CD4-positive, alpha-beta T cell treated with Interleukin-2 at 100 ng/mL for 4 hours (primary cell): ENCODE measurements at places on chromosomes 1 and 21.

DNA sequence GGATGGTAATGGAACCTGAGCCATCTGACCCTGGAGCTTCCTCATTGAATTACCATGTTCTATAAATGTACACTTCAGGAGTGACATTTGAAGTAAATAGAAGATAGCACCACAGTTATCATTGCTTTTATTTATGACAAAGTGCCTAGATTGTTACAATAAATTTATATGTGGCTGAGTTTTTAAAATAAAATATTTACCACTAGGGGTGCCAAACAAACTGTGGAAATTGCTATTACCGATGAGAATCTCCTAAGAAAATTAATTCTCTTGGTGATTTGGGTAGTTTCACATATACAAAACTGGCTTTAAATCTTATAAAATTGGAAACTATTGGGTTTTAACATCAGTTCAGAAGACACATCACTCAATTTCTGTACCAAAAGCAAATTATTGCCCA lies 1.4 kb upstream of the TNR start:
- no peak for DNase-seq

- DNase-seq = no peak
These were observed 259.1 kb downstream of the CACNA1E start for GRCh38 chr1:181742426-181742825.

GRCh38 chr1:192133350-192133926 lies 24.8 kb upstream of the RGS18 start:
- no peak for DNase-seq

DNA sequence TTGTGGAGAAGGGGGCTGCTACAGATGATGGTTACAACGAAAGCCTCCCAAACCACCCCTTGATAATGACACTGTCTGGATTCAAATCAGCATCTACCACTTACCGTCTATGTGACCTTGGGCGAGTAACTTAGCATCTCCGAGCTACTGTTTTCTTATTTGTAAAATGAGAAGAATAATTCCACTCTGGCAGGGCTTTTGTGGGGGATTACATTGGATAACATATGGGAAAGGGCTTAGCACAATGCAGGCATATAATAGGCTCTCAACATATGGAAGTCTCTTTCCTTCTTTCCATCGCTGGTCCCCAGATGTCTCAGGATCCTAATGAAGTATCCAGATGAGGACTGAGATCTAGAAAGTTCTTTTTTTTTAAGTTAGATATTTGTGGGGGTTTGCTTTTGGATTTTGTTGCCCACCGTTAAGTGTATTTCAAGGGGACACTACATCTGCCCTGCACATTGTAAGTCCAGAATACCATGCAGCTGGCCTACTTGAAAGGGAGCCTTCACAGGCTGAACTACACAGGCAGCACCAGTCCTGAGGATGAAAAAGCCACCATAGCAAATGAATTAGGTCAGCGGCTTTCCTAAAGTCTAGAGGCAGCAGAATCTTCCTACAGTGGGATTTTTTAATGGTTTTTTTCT lies 172.2 kb upstream of the IRF2BP2 start:
- DNase-seq = no peak

DNA sequence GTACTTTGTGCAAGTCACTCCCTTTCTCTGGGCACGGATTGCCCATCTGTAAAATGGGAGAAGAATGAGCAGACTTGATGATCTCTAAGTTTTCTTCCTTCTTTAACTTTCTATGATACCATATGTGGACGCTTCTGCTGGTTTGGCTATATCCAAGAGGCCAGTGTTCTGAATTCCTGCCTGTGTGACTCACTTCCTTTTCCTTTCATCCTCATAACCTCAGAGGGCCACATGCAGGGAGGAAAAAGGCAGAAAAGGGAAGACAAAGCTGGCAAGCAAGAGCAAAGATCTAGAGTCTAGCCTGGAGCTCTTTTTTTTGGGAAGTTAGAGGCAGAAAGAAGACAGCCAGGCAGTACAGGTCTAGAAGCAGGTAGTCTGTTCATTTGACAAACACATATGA lies 151.2 kb downstream of the OMA1 start:
- no peak for DNase-seq

GRCh38 chr1:116556289-116557006 lies 14.4 kb downstream of the CD58 start:
- DNase-seq = peak; percentile 88

GRCh38 chr1:168485048-168485447 lies 58.7 kb downstream of the XCL2 start:
- no peak for DNase-seq

GRCh38 chr1:21633992-21634805 lies 35.0 kb downstream of the RAP1GAP start:
- DNase-seq = no peak

DNA sequence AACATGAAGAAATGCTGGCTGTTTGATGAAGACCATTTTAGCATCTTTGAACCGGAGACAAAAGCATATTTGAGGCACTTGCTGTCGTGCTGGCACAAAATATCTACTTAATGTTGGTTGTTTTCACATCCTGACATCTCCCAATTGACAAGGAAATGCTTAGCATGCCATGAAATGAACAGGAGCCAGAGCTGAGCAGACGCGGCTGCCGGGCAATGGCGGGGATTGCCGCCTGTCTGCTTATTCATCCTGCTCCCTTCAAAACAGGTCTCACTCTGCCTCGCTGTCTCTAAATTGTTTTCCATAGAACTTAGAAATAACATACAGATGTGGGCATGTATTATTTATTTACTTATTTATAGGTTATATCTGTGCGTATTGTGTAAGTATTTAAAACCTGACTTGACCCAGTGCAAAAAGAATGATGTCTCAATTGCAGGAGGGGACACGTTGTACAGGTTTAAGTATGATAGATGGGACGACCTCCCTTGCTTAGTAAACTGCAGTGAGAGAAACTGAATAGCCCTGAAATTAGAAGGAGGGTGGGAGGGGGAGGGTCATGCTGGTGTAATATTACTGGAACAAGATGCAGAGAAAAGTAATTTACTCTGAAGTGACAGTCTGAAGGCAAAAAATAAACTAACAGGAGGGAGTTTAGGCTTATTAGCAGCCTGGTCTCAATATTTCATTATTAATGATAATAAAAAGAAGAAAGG lies 590.4 kb upstream of the PLXNA2 start:
- no peak for DNase-seq

DNA sequence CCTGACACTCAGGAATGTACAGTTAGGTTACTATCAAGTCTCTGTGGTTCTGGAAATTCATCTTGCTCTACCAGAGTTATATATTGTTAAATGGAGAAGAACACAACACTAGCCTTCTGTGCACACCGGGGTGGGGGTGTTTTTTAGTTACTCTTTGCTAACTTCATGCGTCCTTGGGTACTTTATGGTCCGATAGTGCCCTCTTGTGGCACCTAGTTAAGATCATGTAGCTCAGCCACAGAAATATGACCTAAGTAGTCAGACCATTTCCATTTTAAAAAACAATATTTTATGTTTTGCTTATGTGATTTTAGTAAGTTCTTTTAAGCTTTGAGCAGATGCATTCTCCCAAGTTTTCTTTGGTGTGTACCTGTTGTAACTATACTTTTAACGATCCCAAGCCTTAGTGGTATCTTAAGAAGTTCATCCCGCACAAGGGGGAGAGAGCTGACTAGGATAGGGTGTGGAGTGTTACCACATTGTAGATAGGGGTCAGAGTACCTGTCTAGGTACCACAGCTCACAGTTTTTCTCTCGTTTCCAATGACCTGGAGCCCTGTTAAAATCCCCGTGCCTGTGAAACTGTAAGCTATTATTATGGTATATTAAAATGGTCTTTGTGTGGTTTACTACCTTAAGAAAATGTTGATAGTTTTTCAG lies 20.6 kb upstream of the SH3D21 start:
- DNase-seq = peak; percentile 81

- no peak for DNase-seq
These were observed 70.9 kb upstream of the COL6A1 start for GRCh38 chr21:45910548-45911221.

- no peak for DNase-seq
These were observed 69.6 kb downstream of the WLS start for GRCh38 chr1:68162761-68163160.

GRCh38 chr1:211472724-211473123 lies 19.2 kb downstream of the RD3 start:
- no peak for DNase-seq

GRCh38 chr1:110533230-110533629 lies 14.3 kb upstream of the KCNA10 start:
- no peak for DNase-seq

DNA sequence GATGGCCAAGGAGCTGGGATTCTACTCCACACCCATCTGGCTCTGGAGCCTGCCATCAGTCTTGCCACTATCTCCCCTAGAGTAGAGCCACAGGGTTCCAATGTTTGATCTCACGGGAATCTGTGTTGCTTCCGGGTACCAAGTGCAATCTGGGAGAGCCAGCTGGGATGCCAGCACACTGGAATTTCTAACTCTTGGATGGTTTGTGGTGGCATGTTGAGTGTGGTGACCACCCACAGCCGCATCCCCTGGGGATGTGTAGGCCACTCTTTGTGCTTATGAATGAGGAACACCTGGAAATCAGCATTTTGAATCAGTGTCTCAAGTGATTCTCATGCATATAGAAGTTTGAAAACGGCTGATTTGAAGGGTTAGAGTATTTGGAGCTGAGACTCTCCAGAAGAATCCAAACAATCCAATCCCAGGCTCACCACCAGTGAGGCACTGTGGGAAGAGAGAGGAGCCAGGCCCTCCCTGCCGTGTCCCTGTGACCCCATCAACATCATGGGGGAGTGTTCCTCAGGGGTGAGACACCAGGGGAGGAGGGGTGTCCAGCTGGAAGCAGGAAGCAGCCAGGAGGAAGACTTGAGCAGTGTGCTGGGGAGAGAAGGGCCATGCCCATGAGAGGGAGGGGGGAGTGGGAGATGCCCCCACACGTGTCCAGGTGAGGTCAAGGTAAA lies 13.4 kb downstream of the FBLIM1 start:
- no peak for DNase-seq

GRCh38 chr1:230832476-230832875 lies 35.8 kb downstream of the C1orf198 start:
- no peak for DNase-seq

GRCh38 chr1:199811163-199811562 lies 216.3 kb upstream of the NR5A2 start:
- DNase-seq = no peak

- no peak for DNase-seq
These were observed 140.4 kb downstream of the COL24A1 start for GRCh38 chr1:86016076-86016759.

GRCh38 chr1:86061551-86061990 lies 95.0 kb downstream of the COL24A1 start:
- no peak for DNase-seq

- no peak for DNase-seq
These were observed 623.2 kb upstream of the PKN2 start for GRCh38 chr1:88060750-88061491.

GRCh38 chr21:34039678-34040382 lies 33.5 kb upstream of the MRPS6 start:
- DNase-seq = no peak

- peak; percentile 89 for DNase-seq
These were observed 4.6 kb downstream of the IFFO2 start for GRCh38 chr1:18951818-18952391.

GRCh38 chr1:47755101-47755990 lies 241.8 kb downstream of the TRABD2B start:
- peak; percentile 16 for DNase-seq

DNA sequence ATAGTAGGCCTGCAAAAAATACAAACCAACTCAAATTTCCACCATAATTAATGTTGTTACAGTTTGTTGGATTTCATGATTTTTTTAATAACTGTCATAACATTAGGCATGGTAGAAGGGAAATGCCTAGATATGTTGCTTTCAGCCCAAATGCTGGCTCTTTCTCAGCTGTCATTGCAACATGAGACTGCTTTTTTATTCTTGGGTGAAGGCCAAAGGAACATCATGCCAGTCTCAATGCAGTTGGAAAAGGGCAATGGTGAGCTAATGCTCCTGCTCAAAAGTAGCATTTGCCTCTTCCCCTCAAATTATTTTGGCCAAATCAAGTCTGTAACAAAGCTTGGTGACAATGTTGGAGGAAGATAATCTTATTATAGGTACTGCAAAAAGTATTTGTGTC lies 877.7 kb upstream of the PRMT6 start:
- no peak for DNase-seq

DNA sequence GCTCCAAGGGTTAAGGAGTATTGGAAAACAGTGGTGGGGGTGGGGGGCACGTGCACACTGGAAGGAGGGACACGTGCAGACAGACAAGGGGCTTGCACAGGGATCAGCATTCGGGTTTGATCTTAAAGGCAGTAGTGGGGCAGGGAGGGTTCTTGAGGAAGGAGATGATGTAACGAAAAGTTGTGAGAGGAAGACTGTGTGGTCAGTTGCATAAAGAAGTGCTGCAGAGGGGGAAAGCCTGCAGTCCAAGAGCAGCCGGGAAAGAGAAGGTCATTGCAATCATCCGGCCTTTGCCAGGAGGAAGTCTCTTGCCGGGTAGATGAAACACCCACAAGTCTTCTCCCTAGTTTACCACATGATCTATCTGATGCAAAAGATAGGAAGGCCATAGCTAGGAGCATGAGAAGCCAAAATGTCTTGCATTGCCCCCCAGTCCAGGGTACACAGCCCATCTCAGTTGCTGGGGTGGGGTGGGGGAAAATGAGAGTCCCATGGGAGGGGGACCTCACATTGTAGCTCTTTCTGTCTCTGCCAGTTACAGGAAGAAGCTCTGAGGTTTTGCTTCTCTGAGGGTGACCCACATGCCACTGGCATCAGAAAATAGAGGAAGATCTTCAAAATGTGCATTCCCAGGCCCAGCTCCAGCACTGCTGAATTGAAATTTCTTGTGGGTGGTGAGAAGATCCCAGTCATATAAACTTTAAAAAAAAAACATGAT lies 202.5 kb upstream of the RAB4A start:
- peak; percentile 4 for DNase-seq

GRCh38 chr1:155060736-155061135 lies 2.8 kb upstream of the EFNA4 start:
- no peak for DNase-seq
